NCI-H2029 (cell line): ENCODE measurements at places on chromosomes 7 and 10.

DNA sequence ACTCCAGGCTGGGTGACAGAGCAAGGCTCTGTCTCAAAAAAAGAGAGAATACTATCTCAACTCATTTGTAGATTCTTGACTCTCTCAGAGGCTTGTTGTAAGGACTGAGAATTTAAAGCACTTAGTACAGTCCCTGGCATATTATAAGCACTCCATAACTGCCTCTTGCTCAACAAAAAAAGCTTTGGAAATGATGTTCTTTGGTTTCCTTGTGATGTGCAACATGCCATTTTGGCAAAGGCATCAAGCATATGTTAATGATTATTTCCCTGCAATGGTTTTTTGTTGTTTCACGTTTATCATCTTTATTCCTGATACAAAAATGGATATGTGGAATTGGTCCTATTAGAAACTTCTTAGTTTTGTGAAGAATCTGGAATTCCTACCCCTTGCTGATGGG lies 15.7 kb downstream of the NOLC1 start:
- no peak for DNase-seq

- DNase-seq, result no peak
These were observed 761.5 kb upstream of the POM121L12 start for GRCh38 chr7:52273685-52274610.

- DNase-seq, result peak; percentile 21
These were observed 106.7 kb downstream of the SNX10 start for GRCh38 chr7:26398427-26398755.

- no peak for DNase-seq
These were observed 147.1 kb downstream of the MPP7 start for GRCh38 chr10:28155726-28156125.

DNA sequence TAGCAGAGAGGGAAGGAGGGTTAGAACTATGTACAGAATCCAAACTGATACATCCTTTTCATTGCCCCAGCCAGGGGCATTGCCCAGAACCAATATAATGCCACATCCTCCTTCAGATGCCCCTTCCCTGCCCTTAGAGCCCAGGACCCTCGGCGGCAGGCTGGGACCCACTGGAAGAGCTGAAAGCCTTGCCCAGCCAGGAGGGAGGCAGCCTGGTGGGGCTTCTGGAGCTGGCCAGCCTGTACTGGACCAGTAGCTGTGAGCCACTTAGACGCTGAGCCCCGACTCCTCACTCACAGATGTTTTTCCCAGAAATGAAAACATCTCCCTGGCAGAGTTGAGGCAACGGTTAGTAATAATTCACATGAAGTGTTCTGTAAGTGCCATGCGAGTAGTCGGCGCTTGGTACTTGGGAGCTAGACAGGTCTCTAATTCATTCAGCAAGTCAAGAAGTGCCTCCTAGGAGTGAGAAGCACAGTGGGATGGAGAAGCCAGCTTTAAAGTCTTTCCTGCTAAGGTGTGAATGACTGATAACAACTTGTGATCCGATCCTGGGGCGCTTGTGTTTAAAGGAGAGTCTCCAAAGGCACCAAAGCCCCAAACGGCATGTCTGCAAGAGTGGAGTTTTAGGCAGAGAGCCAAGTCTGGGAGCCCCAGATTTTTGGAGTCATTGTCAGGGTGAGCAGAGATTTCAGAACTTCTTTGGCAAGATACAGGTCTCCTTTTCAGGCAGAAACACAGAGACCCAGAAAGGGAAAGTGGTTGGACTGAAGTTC lies 9.8 kb downstream of the VSIR start:
- DNase-seq, result no peak

GRCh38 chr7:117836-118614 lies 74.3 kb upstream of the FAM20C start:
- no peak for DNase-seq

DNA sequence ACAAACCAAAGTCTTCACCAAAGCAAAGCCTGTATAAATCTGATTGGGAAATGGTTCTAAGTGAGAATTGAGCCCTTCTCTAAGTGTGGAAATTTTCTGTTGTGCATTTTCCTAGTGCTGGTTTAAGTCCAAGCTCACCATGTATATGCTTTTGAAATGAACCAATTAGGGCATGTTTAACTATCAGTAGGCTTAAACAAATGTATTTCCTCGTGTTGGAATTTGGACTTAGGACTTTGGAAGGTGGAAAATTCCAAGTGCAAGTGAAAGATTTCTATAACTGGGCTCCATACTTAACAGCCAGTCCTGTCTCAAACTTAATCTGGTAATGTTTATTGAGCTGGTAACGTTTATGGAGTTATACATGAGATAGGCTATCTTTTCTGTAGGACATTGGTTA lies 28.5 kb downstream of the CCNY start:
- DNase-seq, result no peak

DNA sequence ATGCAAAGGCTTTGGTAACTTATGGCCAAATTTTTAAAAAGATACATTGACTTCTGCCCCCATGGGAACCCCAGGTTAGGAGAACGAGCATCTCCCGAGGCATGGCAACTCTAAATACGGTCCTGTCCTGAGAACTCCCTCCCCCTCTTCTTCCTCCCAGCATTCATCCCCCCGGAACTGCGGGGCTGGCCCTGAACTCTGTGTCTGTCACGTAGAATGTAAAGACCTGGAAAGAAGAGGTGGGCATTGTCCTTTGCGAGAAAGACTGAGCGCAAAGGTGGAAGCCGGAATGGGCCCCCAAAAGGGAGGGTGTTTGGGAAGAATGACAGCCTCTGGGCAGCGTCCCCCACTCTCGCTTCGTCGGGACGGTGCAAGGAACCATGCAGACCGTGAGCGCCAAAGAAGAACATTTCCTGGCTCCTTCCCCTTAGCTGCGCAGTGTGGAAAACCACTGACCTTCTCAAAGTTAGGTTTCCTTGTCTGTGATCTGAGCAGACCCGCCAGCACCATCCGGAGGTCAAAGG lies 21.0 kb downstream of the SHH start:
- no peak for DNase-seq

- no peak for DNase-seq
These were observed 66.8 kb downstream of the ELFN1 start for GRCh38 chr7:1736830-1737229.
